ENCODE measurements at places on chromosomes 7 and 10. TPM values are rescaled to one million over a fixed set of nuclear protein-coding genes. Genes with fewer than 3 reads are reported as not detected.

GRCh38 chr10:122044045-122044661, 55.2 kb downstream of the TACC2 start:
- no peak for DNase-seq

DNA sequence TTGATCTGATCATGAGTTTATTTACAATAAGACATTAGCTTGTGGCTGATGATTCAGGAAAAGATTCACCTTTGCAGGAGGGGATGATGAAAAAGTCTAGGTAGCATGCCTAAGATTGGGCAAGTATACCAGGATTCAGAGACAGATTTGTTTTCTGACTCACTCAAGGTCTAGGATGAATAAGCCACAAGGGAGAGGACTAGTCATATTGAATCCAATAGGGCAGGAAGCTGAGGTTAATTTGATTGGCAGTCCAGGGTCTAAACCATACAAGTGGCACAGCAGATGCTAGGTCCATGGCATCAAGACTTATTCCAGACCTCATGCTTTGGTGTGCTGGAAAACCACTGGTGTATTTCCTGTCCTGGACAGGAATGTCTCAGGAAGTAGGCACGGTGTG, 1133.4 kb downstream of the XPNPEP1 start:
- DNase-seq = peak; percentile 97

DNA sequence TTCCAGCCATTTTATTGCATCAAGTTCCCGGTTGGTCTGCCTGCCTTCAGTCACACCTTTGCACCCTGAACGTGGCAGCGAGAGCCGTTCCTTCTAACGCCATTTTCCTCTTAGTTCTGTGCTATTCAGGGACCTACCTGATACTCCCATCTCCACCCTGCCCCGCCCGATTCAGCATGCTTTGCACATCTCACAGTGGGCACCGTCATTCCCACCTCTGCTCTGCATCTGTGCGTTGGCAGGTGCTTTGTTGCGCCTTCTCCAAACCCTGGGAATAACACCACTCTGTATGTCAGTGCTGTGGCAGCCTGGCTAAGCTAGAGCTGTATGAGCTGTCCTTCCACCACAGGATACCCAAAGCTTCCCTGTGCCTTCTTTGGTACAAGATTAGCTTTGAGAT, 96.8 kb downstream of the ACTR3B start:
- DNase-seq = no peak

- no peak for DNase-seq
These were observed 11.5 kb upstream of the STN1 start for GRCh38 chr10:103929381-103929921.

GRCh38 chr7:94492601-94493000, 17.0 kb upstream of the CASD1 start:
- DNase-seq = no peak

DNA sequence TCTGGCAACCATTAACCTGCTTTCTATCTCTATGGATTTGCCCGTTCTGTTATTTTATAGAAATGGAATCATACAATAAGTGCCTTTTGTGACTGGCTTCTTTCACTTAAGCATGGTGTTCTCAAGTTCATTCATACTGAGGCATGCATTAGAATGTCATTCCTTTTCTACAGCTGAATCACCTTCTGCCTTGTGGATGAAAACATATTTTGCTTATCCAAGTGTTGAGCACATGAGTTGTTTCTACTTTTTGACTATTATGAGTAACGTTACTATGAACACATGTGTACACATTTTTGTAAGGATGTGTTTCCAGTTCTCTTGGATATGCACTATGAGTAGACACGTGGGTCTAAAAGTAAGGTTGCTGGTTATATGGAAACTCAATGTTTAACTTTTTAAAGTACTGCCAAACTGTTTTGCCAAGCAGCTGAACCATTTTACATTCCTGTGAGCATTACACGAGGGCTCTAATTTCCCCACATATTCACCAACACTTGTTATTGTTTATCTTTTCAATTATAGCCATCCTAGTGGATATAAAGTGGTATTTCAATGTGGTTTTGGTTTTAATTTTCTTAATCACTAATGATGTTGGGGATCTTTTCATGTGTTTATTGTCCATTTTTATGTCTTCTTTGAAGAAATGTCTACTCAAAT, 241.3 kb downstream of the FANK1 start:
- DNase-seq = peak; percentile 19

DNA sequence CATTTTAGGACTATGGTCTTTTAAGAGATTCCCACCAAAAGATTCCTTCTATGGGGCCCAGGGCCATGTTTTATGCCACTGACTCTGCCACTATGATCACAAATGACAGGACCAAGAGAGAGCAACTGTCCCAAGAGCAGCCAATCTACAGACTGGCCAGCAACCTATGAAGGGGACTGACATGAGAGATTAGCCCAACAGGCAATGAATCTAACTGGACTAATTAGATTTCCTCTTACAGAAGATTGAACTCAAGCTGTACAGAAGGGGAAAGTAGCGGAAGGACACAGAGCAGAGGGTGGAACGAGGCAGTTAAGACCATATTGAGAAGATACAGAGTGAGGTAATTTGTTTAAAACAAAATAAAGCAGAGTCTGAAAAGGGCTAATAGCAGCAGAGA, 25.8 kb downstream of the ZNF800 start:
- DNase-seq = no peak

DNA sequence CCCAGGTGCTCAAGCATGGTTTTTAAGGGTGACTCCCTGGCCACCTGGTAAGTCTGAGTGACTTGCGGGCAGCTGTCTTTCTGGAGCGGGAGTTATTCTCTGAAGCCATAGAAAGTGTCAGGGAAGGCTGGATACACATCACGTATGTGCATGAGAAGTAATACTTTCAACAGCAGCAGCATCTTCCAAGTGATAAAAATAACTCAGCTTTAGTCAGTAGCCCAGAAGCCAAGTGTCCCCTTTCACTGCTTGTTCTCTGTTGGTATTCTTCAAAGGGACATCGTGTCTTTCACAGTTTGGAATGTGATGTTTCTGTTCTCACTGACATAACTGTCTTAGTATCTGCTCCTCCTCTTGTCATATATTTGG, 97.6 kb downstream of the KIAA1217 start:
- DNase-seq = no peak

Gene OR6V1
- not detected for total RNA-seq

Gene ANKRD61
- total RNA-seq = not detected

Gene PLCE1
- total RNA-seq = 0.26 TPM

Gene ZNF398
- total RNA-seq = 10.0 TPM

Gene NCAPG2
- 3.5 TPM for total RNA-seq

Measured in bronchial epithelial cell (primary cell).